ENCODE measurements at places on chromosomes 7 and 10.

DNA sequence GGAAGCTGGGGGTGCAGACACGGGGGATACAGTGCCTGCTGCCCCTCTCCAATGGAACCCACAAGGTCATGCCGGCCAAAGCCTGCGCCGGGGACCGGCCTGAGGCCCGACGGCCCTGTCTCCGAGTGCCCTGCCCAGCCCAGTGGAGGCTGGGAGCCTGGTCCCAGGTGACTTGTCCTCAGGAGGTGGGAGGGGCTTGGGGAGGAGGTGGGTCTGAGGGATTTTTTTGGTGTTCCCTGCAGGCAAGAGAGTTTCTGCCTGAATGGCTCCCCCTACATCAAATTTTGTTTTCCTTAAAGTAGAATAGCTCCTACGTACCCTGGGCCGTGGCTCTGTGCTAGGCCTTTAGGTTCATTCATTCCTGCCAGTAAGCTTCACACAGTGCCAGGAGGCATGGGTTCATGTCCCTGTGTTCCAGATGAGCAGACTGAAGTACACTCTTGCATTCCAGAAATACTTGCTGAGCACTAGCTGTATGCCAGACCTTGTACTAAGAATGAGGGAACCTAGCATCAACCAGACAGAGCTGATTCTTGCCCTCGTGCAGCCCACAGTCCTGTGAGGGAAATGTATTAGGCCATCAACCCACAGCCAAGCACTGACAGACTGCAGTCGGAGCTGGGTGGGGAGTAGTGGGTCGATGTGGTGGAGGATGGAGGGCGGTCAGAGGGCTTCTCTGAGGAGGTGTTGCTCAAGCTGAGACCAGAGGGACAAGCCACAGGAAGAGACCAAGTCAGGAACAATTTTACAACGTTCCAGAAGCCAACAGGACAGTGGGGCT, 31.1 kb downstream of the TBATA start:
- no peak for DNase-seq

- no peak for DNase-seq
Observed at GRCh38 chr7:137454246-137454724, 110.8 kb upstream of the PTN start.

DNA sequence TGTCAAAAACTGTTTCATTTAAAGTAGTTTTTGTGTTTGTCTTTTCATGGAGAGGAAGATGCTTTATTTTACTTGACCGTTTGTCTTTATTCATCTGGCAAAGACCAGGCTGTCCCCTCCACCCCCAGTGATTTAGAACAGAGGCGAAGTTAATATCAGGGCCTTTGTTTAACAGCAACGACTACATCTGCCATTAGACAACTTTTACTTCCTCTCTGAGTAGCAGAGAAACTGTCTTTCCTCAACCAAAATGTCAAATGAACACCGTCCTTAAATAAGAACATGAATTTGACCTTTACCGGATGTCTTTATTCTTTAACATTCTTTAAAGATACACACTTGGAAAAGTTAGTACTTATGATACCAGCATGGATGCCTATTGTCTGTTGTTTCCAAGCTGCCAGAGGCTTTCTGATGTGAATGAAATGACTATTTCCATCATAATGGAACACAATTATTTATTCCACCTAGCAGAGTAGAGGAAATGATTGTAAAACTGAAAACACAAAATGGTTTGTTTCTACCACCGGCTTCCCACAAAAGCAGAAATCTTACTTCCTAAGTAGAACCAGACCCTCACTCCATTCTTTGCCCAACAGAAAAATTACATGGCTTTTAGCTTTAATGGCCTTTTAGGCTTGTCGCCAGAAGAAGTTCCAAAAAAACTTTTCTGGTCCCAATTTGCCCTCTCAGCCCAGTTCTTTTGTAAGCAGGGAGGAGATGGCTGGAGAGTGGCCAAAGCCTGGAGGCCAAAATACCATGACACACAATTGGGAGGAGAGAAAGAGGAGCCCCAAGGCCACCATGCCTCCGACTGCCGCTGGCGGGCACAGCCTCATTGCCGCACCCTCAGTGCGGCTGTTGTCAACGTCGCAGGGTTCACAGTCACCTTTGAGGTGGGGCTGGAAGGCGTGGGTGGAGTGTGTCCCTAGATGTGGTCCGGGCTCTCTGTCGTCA, 168.5 kb downstream of the TEX36 start:
- no peak for DNase-seq

- peak; percentile 51 for DNase-seq
Observed at GRCh38 chr10:132100091-132100481, 34.3 kb downstream of the JAKMIP3 start.

DNA sequence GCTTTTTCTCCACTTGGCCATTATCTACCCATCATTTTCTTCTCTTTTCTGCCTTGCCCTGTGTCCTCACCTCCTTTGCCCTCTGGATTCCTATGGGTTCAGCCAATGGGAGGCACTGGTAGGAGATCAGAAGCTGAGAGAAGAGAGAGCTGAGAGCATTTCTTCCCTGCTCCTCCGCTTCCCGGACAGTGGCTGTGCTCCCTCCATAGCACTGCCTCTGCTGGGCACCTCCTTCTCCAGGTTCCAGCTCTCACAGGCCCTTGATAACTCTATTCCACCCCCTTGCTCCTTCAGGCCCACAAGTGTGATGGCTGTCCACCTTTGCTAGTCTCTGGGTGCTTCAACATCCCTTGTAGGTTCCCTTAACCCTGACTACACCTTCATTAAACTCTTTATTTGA, 79.6 kb downstream of the LSM5 start:
- DNase-seq, result no peak

DNA sequence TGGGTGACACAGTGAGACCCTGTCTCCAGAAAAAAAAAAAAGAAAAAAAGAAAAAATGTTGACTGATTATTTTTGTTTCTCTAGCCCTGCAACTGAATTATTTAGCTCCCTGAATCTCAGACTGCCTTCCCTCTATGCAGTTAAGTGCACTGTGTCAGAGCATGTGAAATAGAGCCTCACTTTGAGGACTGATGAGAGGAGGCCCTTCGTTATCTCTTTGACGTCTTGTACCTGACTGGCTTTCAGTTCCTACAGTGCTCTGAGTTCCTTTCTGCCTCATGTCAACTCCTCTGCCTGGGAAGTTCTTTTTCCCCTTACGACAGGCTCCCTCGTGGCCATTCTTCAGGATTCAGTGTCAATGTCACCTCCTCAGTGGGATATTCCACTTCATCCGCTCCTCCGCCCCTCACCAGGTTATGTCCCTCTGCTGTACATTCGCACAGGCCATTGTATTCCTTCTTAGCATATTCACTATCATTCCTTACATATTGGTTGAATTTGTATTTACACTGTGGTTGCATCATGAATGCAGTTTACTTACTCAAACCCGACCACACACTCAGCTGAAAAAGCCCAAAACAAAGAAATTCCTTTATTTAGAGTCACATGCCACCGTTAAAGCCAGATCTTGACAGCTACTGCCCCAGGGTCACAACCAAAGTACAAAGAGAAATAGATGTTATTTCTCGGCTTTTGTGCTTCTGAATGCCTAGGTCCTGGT, 18.1 kb upstream of the CAMK2G start:
- DNase-seq, result no peak

DNA sequence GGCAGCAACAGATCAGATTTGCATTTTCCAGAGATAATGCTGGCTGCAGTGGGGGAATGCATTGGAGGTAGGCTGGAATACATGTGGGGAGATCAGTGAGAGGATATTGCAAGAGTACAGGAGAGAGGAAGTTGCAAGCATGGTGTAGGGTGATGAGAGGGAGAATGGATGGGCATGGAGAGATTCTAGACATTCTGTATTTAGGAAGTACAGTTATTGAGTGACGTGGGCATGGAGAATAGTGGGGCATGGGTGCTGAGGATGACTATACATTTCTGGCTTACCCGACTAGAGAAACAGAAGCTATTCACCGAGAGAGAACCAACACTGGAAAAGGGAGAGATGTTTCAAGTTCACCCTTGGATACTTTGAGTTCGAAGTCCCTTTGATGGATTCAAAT, 116.9 kb upstream of the SVIL start:
- no peak for DNase-seq

- DNase-seq, result no peak
Observed at GRCh38 chr7:38463277-38464225, 167.6 kb downstream of the AMPH start.

GRCh38 chr10:35700487-35700882, 58.4 kb upstream of the FZD8 start:
- no peak for DNase-seq

- DNase-seq, result no peak
Observed at GRCh38 chr10:60114765-60115586, 208.6 kb upstream of the CCDC6 start.

- DNase-seq, result no peak
Observed at GRCh38 chr7:22594020-22594419, 94.0 kb upstream of the STEAP1B start.

- no peak for DNase-seq
Observed at GRCh38 chr7:156127166-156128134, 315.2 kb upstream of the SHH start.

- no peak for DNase-seq
Observed at GRCh38 chr7:2462731-2463130, 13.5 kb downstream of the GRIFIN start.

- no peak for DNase-seq
Observed at GRCh38 chr10:71232089-71232998, 20.0 kb downstream of the UNC5B start.

DNA sequence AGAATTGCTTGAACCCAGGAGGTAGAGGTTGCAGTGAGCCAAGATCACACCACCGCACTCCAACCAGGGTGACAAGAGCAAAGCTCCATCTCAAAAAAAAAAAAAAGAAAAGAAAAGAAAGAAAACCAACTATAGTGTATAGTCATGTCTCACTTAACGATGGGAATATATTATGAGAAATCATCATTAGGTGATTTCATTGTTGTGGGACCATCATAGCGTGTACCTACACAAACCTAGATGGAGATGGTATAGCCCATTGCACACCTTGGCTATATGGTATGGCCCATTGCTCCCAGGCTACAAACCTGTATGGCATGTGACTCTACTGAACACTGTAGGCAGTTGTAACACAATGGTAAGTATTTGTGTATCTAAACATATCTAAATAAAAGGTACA, 8.5 kb upstream of the GALNT11 start:
- DNase-seq, result no peak

DNA sequence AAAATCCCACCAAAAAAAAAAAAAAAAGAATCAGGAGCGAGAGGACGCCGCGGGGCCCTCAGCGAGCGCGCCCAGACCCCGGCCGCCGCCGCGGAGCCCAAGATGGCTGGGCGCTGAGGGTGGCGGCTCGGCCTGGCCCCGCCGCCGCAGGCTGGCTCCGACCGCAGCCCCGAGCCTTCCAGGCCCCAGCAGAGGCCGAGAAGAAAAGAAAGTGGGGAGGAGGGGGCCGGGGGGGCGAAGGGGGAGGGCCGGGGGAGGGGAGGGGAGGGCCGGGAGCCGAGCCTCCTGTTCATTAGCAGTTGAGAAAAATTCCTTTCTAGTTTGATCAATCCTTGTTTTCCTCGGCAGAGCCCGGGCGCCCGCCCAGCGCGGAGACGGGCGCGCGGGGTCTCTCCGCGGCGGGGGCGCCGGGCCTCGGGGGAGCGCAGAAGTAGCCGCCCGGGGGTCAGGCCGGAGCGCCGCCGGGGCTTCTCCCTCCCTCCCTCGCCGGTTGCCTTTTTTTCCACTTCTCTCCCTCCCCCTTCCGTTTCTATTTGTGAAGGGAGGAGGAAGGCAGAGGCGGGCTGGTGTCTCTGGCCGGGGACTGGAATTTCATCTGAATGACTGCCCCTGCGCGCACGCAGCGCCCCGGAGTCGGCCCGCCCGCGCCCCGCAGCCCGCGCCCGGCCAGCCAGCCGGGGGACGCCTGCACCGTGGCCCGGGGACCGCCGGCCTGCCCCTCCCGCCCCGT, 778 bp upstream of the TRIM8 start:
- DNase-seq, result peak; percentile 89

DNA sequence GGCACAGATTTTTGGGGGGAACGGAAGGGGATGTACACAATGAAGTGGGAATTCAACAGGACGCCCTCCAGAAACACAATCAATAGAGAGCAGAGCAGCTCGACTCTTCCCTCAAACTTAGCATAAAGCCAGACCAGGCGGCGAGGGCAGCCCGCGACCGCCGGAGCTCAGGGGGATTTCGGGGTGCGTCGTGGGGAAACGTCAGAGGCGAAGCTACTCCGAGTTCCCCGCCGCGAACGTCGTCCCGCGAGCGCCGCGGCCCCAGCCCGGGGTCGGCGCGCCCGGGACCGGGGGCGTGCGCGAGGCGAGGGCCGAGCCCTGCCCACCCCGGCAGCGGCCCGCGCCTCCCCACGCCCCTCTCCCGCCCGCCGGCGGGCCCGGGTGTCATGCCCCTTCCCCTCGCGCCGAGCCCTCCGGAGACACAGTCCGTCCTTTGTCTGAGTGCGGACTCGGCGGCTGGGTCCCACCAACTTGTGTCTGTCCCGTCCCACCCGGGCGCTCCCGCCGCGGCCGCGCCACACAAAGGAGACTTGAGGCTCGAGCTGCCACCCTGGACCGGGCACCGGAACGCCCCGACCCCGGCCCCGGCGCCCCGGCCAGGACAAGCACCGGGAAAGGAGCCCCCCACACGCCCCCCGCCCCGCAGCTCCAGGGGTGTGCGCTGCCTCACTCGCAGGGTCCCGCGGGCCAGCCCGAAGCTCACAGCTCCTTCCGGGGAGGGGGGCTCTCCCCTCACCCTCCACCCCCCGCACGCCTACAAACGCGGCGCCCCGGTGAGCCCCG, 634 bp downstream of the EZH2 start:
- DNase-seq, result peak; percentile 77

GRCh38 chr7:148914208-148914777, 30.2 kb upstream of the EZH2 start:
- DNase-seq, result no peak
